A549 (cell line): ENCODE measurements at places on chromosomes 7 and 10.
A peak's percentile ranks its signal among the peaks of the same experiment; 100 is the strongest.

- no peak for DNase-seq
Measured at GRCh38 chr7:21757537-21758282, 188.0 kb downstream of the CDCA7L start.

DNA sequence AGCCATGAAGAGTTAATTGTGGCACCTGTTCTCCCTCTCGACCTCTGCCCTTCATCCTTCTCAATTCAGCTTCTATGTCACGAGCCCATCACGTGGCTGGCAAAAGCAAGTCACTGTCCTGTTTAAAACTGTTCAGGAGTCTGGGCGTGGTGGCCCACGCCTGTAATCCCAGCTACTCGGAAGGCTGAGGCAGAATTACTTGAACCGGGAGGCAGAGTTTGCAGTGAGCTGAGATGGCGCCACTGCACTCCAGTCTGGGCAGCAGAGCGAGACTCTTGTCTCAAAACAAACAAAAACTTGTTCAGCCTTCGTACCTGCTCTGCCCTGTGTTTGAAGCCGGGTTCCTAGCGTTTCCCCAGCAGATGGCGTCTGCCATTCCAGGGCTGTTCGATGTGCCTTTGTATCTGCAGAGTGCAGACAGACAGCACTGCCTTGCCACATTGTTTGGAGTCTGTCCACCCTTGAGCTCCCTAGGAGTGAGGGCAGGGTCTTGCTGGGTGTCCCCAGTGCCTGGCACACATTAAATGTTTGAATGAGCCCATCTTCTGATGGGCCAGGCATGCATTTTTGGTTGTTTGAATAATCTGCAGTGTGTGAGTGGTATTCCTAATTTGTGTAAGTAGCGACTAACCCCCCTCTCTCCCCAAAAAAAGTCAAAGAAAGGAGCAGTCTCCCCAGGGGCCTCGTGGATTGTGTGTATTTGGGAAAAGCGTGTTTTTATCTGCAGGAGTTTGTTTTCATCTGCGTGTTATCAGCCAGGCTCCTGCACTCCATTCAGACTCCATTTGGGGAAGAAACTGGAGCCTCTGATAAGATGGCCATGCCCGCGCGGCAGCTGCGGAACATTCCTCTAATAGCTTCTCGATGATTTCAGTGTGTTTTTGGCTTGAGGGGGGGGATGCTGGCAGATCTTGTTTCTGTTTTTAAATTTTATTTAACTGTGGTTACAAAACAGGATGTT is 61.2 kb downstream of the DNAJB6 start:
- peak; percentile 70 for DNase-seq

GRCh38 chr7:139748373-139748765 is 29.4 kb downstream of the HIPK2 start:
- DNase-seq, result no peak

DNA sequence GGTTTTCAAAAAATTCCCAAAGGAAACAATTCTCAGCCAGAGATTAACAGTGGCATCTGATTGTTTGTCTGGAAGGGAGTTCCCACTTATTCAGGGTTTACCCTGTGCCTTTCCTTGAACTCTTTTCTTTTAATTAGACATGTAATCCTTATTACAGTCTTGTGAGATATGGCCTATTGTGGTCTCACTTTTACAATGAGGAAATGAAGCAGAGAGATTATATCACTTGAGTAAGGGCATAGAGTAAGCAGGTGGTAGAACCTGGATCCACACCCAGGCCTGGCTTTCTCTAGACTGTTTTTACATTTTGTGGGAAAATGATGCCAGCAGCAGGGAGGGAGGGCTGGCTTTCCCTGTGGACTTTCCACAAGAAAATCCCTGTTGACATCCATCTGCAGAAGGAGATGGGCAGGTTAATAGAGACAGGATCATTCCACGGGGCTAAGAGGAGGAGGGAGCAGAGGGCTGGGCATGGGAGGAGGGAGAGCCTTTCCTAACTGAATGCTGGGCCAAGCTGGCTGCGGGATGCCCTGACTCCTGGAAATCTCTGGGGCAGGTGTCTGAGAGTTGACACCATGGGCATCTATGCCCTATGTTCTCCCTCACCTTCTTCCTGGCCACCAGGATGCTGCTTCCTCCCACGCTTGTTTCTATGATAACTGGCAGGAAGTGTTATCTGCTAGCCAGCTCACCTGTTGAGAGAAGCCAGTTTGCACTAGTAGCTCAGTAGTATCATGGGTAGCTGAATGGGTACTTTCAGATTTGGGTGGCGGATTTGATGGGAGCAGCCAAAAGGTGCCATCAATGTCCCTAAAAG is 28.7 kb upstream of the ARHGAP22 start:
- DNase-seq, result no peak

GRCh38 chr7:12683678-12684585 is 3.5 kb upstream of the ARL4A start:
- peak; percentile 38 for DNase-seq

- DNase-seq, result no peak
Measured at GRCh38 chr10:19785366-19785765, 30.9 kb upstream of the PLXDC2 start.

DNA sequence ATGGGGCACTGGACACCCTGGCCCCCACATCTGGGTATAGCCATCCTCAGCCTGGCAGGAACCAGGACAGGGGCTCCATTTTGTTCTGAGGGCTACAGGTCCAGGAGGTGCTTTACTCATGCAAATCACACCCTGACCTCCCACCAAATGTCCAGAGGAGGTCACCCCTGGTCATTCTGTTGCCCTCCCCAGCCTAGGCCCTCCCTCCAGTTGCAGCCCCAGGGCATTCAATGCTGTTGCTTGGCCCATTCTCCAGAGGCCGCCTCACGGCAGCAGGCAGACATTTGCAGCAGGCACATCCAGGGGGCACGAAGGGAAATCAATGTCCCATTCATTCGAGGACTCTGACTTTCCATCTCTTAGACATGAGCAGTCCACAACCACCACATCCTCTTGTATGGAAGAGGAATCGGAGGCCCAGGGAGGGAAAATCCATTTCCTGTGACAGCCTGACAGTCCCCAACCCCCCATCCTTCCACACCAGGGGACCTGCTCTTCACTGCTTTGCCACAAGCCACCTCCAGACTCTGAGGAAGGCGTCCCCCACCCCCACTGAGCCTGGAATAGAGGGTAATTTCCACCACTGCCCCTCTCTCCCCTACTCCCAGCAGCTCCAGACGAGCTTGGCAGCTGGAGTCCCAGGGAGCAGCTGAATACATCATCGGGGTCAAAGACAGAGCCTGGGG is 76.2 kb upstream of the UNC5B start:
- DNase-seq, result no peak

DNA sequence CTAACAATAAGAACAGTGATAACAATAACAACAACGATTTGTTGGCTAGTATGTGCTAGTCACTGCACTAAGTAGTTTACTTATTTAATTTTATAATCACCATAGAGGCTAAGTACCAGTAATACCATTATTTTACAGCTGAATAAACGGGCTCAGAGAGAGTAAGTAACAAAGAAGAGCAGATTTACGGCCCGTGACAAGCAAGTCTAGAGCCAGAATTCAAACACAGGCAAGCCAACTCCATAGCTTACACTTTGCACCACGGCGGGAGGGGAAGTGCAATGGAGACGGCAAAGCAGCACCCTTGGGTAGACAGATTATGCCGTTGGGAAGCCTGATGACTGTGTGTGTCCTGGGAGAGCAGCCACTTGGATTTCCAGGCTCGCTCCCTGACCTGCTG is 1.2 kb upstream of the OR6V1 start:
- DNase-seq, result no peak

- DNase-seq, result no peak
Measured at GRCh38 chr10:61721431-61721830, 58.7 kb downstream of the CABCOCO1 start.

GRCh38 chr10:34816501-34817002 is 1.5 kb upstream of the PARD3 start:
- peak; percentile 28 for DNase-seq

- DNase-seq, result no peak
Measured at GRCh38 chr10:87503401-87503800, 1.3 kb upstream of the MINPP1 start.

DNA sequence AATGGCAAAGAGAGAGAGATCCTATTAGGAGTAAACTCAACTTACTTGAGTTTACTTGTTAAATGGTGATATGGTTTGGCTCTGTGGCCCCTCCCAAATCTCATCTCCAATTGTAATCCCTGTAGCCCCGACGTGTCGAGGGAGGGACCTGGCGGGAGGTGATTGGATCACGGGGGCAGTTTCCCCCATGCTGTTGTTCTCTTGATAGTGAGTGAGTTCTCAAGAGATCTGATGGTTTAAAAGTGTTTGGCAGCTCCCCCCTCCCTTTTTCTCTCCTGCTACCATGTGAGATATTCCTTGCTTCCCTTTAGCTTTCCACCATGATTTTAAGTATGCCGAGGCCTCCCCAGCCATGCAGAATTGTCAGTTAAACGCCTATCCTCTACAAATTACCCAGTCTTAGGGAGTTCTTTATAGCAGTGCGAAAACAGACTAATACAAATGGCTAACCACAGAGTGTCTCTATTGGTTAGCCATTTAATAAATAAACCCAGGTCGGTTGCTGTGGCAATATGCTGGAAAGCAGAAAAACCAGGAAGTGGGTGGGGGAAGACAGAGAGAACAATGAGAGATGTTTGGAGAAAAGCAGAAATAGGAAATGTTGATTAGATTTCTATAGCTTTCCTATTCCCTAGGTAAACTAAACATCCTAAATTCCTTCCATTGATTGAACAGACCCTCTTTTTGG is 3.0 kb upstream of the STMP1 start:
- no peak for DNase-seq

DNA sequence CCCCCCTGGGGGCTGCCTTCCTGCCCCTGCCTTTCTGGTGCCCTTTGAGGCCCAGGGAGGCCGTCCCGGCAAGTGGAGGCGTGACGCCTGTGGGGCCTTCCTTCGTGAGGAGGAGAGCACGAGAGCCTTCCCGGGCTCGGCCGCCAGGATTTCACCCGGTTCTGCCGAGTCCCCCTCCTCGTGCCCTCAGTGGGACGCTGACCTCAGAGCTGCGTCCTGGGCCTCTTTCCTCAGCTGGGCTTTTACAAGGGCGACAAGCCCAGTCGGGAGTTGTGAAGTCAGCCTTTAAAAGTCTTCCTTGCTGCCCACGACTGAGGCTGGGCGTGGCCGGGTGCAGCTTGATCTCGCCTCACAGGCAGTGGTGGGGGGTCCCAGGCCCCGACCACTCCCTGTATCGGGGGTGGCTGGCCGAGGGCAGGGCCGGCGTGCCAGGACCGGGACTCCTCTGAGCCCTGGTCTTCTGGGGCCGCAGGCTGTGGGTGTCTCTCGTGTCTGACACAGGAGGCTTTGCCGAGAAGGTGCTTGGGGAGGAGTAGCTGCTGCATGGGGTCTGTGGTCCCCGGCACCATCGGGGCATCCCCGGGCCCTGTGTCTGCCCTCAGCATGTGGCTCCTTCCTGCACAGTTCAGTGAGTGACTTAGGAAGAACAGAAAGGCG is 41.8 kb downstream of the FAM20C start:
- peak; percentile 24 for DNase-seq

- DNase-seq, result no peak
Measured at GRCh38 chr10:123945325-123945920, 53.8 kb upstream of the CPXM2 start.

- peak; percentile 13 for DNase-seq
Measured at GRCh38 chr10:59622320-59623132, 87.1 kb downstream of the SLC16A9 start.

- no peak for DNase-seq
Measured at GRCh38 chr7:12719981-12720865, 32.8 kb downstream of the ARL4A start.

DNA sequence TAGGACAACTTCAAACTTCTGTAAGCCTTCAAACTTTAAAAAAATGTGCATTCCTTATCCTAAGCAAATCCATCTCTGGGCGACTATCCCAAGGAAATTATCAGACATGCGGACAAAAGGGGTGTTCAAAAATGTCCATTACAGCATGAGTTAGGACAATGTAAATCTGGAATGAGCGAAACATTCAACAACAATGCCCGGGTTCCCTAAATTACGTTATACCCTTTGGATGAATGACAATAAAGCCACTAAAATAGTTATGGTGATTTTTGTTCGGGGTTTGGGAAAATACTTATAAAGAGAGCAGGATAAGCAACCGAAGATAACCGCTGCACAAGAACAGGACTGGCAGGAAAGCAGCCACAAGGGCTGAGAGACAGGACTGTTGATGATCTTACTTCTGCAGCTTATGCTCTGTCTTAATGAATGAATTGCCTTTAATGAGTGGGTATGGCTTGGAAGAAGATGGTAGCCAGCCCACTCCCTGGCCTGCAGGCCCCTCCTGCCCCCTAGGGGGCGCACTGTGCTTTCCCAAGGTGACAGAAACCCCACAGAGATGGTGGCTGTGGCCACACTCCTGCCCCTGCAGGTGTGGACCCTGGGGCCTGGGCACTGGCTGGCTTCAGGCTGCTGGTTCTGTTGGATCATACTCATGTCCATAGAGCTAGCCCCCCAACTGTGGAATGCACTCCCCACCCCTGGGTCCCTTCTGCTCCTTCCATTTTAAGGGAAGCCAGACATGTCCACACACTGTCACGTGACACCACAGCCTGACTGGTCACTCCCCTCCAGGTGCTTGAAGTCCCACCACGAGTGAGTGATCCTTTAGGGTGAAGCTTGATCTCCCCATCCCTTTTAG is 45.0 kb downstream of the ZCCHC24 start:
- peak; percentile 65 for DNase-seq

DNA sequence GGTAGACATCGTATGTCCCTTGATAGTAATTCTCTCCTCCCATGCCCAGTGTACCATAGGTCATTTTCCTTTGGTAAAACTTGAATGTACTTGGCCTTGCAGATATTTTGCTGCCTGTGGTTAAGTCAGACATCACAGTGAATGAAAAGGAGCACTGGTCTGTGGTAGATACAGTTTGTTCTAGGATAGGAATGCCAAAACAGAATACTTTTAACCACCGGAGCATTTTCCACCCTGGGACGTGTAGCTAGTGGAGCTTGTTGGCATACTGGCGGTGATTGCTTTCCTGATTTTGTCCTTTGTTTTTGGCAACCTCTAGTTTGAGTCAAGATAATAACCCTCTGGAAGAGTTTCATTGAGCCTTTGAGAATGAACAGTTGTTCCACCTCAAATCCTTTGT is 92.0 kb upstream of the BMPER start:
- DNase-seq, result no peak

DNA sequence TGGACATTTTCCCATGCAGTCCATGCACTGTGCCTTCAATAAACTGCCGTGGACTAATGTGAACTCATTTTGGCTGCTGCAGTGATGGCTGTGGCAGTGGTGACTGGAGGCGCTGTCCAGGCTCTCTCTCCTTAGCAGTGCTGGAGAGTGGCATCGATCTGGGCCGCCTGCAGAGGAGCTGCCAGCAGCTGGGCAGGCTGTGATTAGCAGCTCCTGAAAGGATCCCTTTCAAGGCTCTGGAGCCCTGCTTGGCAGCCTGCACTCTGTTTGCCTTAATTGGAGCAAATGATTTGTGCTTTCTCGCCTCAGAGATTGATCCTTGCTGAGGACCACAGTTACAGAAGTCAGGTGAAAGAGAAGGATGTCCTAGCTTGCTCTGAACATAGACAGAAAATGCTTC is 130.1 kb upstream of the VWC2 start:
- no peak for DNase-seq

GRCh38 chr7:43838201-43838658 is 31.1 kb downstream of the MRPS24 start:
- DNase-seq, result no peak
